ENCODE measurements at places on chromosomes 5 and 9. TPM values are rescaled to one million over a fixed set of nuclear protein-coding genes. Genes with fewer than 3 reads are reported as not detected.

GRCh38 chr5:72065751-72066255 is 41.5 kb upstream of the MAP1B start:
- DNase-seq = no peak

DNA sequence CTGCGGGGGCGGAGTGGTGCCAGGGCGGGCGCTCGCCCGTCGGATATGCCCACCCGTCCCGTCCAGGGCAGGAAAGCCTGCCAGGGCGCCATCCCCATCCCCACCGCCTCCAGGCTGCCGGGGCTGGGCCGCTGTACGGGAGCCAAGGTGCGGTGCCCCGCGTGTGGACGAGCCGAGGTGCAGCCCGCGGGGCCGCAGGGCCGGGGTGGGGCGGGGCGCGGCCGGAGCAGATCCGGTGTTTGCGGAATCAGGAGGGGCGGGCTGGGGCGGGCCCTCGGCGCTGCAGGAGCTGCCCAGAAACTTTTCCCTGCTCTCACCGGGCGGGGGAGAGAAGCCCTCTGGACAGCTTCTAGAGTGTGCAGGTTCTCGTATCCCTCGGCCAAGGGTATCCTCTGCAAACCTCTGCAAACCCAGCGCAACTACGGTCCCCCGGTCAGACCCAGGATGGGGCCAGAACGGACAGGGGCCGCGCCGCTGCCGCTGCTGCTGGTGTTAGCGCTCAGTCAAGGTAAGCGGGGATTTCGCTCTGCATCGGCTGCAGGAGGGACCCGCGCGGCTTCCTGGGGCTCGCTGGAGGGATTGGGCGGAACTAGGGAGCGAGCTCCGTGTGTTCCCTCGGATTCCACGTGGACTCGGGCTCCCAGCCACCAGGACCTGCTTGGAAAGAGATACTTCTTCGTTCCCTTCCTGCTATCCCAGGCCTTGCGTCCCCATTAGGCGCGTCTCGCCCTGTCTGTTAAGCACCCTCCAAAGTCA is at the start of gene ITGA2:
Gene ITGA2 (plus strand): TSS at position 328 of the 756 bp plus-strand sequence. CDS start 117 bp downstream, at position 445.
- no peak for DNase-seq

- DNase-seq = no peak
Measured at GRCh38 chr9:132486706-132487350, 76.8 kb downstream of the CFAP77 start.

DNA sequence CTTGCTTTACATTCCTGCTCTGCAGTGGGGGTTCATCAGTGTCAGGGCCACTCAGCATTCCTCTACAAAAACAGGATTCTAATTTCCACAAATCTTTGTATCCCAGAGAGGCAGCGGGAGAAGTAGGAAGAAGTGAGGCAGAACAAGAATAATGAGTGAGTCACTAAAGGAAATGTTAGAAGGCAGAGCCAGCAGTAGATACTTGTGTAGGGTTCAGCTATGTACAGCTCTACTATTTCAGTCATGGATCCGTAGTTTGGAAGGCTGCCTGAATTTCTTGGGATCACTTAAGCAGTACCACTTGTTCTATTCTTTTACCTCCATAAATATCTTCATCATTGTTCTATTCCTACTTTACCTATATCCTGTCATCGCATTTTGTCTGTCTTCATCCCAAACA is 246.3 kb upstream of the TLE4 start:
- DNase-seq = no peak

GRCh38 chr9:85016384-85017006 is 347.0 kb downstream of the NTRK2 start:
- no peak for DNase-seq

DNA sequence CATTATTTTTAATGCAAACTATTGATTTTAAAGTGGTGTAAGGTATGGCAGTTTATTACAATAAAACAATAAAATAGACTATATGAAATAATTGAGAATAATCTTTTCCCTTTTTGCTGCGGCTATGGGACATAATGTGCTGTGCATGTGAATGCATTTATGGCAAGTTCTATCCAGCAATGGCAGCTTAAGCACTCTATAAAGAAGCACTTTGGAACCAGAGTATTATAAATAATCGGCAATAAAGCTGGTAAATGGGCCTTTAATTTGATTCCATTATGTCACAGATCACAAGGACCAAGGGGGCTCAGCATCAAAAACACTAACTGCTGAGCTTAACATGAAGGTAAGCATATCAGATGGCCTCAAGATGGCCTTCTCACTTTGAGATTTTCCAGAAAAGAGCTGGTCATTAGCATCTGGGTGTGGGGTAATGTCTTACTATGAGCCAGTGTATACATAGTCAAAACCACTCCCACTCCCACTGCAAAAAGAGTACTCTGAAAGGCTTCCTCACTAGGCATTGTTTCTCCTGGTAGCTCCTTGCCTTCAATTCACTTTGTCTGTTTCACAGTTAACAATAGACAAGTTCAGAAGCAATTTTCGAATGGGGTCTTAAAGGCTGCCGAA is 97.1 kb upstream of the ASTN2 start:
- DNase-seq = no peak

The INSL4 gene
- not detected for total RNA-seq

Data from omental fat pad (tissue), 4 donors.